ENCODE measurements at places on chromosomes 1 and 21.

DNA sequence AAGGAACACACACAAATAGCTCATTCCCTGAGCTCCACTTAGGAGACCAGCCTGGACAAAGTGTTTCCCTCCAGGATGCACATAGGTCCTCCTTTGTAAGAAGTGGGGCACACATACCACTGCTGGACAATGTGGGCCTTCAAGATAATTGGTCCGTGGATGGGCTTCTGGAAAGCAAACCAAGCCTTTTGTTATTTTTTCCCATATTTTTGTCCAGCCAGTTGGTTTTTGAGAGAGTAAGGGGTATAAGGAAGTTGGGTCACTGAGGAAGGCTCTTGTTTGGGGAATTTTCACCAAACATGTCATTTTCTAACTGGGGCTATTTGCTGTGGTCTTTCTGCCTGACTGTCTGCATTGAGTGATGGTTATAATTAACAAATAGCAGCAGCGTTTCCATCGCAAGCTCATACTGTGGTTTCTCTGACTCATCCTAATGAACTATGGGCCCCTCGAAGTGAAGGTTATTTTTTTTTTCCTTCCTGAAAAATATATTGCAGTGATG lies 306.3 kb upstream of the DUSP10 start:
- DNase-seq = no peak

GRCh38 chr21:34330055-34330454 lies 33.8 kb upstream of the KCNE2 start:
- no peak for DNase-seq

DNA sequence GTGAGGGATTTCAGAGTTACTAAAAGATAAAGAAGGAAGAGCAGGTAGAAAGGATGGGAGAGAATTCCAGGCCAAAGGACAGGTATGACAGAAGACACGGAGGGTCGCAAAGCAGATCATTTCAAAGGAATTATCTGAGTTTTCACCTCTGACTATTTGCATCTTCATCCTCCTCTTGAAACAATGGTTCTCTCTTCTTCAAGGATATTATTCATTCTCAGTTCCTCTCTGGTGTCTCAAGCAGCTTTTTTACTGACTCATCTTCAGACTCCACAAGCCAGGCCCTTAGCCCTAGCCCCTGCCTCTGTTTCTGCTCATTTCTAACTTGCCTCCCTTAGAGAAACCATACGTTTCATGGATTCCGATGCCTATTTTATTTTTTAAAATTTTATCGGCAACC lies 15.0 kb downstream of the DDX59 start:
- DNase-seq = no peak

GRCh38 chr1:46490656-46491442 lies 1.2 kb downstream of the DMBX1 start:
- DNase-seq = no peak

- no peak for DNase-seq
Measured at GRCh38 chr1:8166406-8166805, 140.3 kb upstream of the ERRFI1 start.

GRCh38 chr1:24070821-24071393 lies 41.0 kb downstream of the MYOM3 start:
- peak; percentile 72 for DNase-seq

DNA sequence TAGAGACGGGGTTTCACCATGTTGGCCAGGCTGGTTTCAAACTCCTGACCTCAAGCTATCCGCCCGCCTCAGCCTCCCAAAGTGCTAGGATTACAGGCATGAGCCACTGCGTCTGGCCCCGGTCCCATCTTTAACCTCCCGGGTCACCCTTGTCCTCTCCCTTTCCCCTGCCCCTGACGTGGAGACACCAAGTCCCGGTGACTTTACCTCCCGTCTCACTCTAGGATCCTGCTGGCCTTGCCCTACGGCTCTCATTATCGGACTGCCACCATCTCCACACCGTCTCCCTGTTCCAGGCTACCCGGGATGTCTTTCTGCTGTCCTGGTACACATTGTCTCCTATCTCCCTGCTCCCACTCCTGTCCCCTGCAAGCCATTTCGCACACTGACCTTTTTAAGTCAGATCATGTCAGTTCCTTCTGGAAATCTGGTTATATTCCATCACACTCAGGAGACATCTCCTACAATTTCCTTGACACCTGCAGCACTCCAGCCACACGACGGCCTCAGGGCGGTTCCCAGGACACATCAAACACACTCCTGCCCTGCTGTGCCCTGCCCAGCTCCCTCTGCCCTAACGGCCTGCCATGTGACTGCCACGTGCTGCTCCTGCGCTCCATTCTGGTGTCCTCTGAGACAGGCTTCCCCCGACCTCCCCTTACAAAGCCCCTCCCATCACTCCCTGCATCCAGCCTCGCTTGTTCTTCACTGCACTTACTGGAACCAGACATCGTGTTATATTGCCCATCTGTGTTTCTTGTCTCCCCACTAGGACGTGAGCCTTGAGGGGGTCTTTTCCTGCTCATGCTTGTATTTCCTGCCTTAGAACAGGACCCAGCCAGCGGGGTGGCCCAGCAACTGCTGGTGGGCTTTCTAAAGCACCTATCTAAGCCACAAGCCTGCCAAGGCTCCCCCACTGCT lies 32.7 kb downstream of the TTC39A start:
- no peak for DNase-seq

DNA sequence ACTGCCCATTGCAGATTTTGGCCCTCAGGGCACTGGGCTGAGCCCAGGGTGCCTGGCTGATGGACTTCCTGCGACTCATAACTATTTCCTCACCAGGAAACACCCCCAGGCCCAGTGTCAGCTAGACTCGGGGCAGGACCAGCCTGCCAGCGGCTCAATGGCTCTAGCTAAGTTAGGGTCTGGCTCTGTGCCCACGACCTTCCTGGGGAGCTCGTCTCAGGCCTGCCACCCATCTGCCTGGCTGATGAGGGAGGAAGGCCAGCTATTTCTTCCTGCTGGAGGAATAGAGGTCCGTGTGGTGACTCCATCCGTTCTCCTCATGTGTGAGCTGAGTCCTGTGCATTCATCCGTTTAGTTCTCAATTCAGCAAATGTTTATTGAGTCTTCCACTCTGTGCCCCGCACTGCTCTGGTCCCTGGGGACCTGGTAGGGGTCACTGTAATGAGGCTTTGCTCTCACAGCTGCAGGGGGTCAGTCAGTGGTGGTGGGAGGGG lies 44.5 kb downstream of the KIRREL1 start:
- DNase-seq = peak; percentile 34

DNA sequence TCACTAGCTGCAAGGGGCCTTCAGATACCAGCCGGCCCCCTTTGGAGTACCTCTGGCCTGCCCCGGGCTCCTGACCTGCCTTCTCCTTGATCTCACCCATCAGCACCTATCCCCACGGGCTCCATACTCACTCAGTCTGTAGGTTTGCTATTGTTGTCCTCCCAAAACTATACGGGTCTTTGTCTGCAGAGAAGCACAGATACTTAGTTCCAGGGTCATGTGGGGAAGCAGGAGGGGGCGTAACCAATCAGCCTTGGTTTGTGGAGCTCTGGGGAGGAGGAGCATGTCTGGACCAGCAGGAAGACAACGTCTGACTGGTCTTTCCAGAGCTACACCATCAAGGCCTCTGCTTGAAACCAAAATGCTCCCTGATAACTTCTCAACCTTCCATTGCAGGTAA lies 15.2 kb downstream of the TMEM63A start:
- no peak for DNase-seq

- DNase-seq = no peak
Measured at GRCh38 chr1:176801514-176802020, 338.6 kb downstream of the PAPPA2 start.

GRCh38 chr1:97384294-97384968 lies 536.4 kb downstream of the DPYD start:
- no peak for DNase-seq

- no peak for DNase-seq
Measured at GRCh38 chr21:33302055-33302454, 22.7 kb upstream of the IFNAR1 start.

- peak; percentile 5 for DNase-seq
Measured at GRCh38 chr21:46195595-46196195, 11.4 kb upstream of the SPATC1L start.

- DNase-seq = no peak
Measured at GRCh38 chr1:15321601-15322000, 74.6 kb downstream of the FHAD1 start.

DNA sequence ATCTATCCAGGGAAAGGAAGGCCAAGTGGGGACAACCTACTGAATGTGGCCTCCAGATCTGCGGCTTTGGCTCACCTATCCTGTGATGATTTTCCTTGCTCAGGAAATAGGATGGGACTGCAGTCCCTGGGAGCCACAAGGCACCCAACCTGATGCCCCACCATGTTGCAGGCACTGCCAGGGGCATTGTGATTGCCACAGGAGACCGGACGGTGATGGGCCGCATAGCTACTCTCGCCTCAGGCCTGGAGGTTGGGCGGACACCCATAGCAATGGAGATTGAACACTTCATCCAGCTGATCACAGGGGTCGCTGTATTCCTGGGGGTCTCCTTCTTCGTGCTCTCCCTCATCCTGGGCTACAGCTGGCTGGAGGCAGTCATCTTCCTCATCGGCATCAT lies 11.8 kb downstream of the ATP1A2 start:
- DNase-seq = no peak

DNA sequence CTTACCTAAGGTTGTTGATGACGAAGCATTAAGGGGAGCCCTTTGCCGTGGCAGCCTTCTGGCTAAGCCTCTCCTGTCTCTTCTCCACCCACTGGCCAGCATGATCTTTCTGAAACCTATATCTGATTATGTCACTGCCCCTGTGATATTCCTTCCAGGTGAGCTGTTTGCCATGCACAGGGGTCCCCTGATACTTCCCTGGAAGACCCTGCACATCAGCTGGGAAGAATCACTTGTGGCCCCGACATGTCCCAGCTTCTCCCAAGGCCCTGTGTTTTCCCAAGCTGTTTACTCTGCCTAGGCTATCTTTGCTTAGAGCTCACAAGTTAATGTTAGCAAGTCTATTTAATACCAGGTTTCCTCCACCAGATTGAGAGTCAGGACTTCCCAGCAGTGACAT lies 12.3 kb downstream of the RD3 start:
- DNase-seq = no peak

- no peak for DNase-seq
Measured at GRCh38 chr1:107135463-107135862, 5.4 kb upstream of the NTNG1 start.

DNA sequence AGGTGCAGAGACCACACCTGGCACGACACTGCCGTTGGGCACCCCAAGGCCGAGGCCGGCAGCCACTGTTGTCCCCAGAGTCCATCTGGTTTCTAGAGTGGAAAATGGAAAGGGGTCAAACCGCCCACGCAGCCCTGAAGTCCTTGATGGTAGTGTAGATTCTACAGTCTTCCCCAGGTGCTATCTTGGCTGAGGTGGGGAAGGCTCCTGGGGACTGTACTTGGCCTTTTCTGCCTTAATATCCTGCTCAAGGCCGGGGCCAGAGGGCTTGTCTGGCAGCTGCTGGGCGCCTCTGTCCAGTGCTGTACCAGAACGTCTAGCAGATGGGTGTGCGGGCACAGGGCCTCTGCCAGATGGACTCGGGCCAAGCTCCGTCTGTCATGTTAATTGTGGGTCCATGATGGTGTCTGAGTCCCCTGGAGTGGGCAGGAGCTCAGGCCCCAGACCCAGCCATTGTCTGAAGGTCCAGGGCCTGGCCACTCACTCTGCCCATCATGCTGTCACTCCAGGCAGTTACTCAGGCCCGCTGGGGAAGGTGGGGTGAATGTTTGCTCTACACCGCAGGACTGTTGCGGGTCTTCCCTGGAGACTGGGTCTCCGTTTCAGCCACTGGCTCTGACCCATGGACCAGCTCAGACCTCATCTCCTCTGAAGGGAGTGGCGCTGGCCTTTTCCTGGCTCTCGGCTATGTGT lies 161.9 kb upstream of the COL6A1 start:
- no peak for DNase-seq

Data from left ventricle myocardium inferior (tissue), 1 donor.